ENCODE measurements at places on chromosomes 7 and 10.

GRCh38 chr10:93211991-93212390 lies 138.3 kb downstream of the CYP26A1 start:
- no peak for DNase-seq

- DNase-seq, result no peak
These were observed 88.8 kb downstream of the FOXL3 start for GRCh38 chr7:378551-379455.

DNA sequence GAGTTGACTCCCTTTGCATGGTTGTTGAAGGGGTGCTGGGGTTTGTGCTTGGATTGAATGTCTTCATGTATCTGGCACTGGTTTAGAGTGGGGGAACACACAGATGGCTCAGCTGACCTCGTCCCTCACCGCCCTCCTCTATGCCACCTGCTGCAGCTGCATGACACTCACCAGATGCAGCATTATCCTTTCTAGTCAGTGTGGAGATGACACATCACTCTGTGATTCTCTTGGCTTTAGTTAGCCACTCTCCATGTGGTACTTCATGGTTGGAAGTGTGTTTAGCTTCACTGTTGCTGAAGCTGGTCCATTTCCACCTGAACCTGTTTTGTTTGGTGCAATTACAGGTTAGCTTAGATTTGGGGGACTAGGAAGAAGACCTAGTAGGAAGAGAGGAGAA lies 56.3 kb upstream of the BMPER start:
- DNase-seq, result no peak

- DNase-seq, result no peak
These were observed 162.6 kb downstream of the OAT start for GRCh38 chr10:124256151-124256550.

DNA sequence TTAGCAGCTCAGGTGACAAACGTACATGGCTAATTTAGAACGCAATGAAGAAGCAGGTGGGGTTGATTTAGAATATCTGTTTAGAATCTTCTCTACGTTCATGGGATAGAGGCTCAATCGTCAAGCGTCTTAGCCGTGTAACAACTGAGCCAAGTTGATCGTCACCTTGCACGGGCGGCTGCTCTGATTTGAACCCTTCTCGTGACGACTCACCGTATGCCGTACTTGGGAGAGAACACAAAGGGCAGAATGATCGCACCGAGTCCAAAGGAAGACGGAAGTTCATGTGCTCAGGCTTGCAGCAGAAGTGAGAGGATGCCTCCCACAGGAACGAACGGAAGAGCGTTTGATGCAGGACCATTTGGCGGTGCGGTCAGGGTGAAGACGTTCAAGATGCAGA lies 108.3 kb upstream of the TCERG1L start:
- no peak for DNase-seq

GRCh38 chr7:137873524-137873923 lies 26.8 kb upstream of the DGKI start:
- DNase-seq, result no peak

GRCh38 chr7:139370943-139371313 lies 11.2 kb downstream of the LUC7L2 start:
- DNase-seq, result no peak

GRCh38 chr10:43076876-43077420 lies at the start of gene RET:
TSS of gene RET (plus strand) at chr10:43077069. CDS start at chr10:43077259, 190 bp downstream.
- DNase-seq, result no peak

Measured in CD4-positive, alpha-beta T cell treated with Interleukin-6 at 100 ng/mL for 8 hours (primary cell).